ENCODE measurements at places on chromosomes 3 and 15.

DNA sequence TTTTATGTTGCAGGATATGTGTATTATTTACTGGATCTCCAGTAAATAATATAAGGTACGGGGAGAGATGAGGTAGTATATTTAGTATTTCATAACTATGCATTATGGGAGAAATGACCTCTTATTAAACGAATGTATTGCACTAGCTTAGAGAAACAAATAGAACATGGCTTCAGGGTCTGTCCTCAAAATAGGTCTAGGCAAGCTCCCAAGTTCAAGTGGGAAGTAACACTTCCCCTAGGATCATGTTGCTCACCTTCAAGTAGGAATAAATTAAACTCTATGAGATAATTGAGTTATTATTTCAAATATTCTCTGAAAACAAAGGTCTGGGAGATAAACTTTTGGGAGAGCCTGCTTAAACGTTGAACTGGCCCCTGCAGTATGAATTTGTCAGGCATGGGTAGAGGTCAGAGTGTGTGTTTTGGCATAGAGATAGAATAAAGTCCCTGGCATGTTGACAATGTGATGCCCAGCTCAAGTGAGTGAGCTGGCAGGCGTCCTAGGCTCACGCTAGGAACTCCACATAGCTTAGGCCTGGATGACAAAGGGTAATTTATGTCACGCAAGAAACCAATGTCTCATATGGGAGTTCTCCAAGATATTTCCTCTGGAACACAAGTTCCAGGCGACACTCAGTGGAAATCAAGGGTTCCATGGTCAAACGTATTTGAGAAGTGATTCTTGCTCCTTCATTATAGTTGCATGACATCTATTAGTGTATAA is 236.8 kb downstream of the CACNA2D3 start:
- DNase-seq = no peak

DNA sequence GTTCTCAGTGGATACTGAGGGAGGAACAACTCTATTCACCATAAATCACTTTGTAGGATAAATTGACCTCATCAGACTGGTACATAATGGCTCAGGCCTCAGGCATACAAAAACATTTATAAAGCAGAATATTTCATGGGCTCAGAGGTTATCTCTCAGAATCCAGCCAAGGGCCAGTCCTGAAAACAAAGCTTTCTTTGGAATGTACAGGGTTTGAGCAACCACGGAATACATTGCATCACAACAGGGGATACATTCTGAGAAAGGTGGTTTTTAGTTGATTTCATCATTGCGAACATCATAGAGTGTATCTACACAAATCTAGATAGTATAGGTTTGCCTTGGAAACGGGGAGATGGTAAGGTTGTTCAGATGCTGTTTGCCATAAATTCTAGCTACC is 33.4 kb upstream of the CTDSPL2 start:
- no peak for DNase-seq

DNA sequence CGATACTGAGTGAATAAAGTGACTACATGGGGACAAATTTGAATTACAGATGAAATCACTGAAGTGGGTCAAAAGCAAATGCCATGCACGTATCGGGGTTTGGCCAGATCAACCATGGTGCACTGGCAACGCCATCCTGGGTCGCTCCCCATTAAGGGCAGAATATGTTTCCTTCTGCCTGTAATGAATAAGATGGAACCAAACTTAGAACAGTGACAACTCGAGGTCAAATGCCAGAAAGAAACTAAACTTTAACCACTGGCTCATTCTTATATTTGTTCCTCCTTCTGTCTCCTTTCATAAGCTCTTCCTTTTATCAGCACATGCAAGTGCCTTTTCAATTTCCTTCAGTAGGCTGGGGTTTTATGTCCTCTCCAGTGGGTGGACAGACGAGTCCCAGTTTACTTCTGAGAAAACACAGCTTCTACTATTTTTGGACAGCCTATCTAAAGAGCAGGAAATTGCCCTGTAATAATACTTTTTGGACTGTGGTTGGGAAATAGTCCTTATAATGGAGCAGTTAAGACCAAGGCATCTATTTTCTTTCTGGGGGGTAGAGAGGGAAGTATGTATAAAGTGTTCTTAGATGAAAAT is 61.4 kb downstream of the WHAMM start:
- DNase-seq = no peak

GRCh38 chr15:25780479-25781255 is 82.5 kb downstream of the ATP10A start:
- no peak for DNase-seq

- no peak for DNase-seq
Measured at GRCh38 chr15:66456211-66456610, 41.4 kb downstream of the SNAPC5 start.

DNA sequence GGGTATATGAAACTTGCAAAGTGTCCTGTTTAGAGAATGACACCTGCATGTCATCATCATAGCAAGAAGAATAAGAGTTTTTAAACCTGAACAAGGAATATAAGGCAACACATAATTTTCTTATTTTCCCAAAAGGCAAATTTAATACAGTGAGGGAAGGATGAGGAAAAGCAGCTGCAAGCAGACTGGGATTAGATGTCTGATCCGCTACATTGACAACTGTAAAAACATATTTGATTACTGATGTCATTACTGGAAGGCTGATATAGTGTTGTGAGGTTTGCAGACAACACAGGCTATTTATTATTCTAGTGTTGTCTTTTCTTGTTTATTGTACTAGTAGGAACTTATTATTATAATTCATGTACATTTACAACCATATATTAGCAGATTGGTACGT is 528.7 kb downstream of the ZIC1 start:
- no peak for DNase-seq

DNA sequence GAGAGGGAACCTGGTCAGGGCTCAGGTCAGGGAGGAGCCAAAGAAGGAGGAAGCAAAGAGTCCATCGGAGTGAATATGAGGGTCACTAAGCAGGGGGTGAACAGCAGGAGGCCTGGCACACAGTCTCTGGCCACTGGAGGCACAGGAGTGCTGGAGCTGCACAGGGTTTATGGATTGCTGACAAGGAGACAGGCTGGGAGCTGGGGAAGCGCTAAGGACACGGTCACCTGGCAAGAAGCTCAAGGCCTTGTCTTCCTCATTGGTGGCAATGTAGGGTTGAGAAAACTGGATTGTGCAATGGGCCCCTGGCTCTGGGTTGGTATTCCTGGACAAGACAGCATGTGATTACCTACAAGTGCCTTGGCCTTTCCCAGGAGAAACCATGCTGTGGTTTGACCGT is 5.8 kb upstream of the CAMP start:
- DNase-seq = no peak

DNA sequence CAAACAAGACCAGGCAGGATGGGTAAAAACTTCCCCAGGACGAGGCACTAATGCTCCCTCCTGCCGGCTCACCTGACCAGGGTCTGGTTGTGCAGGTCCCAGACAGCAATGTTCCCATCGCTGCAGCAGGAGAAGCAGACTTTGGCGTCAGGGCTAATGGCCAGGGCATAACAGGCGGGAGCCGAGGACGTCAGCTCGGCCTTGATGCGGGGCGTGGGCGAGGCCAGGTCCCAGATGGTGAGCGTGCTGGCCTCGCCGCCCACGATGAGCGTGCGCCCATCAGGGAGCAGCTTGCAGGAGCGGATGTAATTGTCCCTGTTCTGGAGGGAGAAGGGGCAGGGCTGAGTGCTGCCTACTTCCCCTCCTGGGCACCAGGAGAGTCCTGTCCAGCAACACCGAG is 43.4 kb downstream of the TLE3 start:
- no peak for DNase-seq

GRCh38 chr3:55687526-55687925 is 200.4 kb upstream of the WNT5A start:
- no peak for DNase-seq

- no peak for DNase-seq
Measured at GRCh38 chr3:106765342-106765741, 611.9 kb upstream of the CCDC54 start.

GRCh38 chr3:141482245-141482922 is 4.4 kb upstream of the RASA2 start:
- no peak for DNase-seq

DNA sequence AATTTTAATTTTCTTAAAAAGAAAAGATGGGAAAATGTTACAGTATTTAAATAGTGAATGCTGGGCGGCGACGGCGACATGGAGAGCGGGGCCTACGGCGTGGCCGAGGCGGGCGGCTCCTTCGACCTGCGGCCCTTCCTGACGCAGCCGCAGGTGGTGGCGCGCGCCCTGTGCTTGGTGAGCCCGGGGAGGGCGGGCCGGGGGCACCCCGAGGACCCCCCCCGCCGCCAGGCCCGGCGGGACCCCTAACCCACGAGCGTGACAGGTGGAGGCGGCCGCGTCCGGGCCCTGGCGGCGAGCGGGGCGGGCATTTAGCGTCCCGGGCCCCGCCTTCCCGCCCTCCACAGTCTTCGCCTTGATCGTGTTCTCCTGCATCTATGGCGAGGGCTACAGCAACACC is 38.4 kb upstream of the GOLGA8J start:
- DNase-seq = no peak

GRCh38 chr15:55990998-55991397 is 2.4 kb downstream of the NEDD4 start:
- DNase-seq = no peak

GRCh38 chr15:27249046-27249759 is 278.2 kb downstream of the GABRG3 start:
- DNase-seq = no peak

DNA sequence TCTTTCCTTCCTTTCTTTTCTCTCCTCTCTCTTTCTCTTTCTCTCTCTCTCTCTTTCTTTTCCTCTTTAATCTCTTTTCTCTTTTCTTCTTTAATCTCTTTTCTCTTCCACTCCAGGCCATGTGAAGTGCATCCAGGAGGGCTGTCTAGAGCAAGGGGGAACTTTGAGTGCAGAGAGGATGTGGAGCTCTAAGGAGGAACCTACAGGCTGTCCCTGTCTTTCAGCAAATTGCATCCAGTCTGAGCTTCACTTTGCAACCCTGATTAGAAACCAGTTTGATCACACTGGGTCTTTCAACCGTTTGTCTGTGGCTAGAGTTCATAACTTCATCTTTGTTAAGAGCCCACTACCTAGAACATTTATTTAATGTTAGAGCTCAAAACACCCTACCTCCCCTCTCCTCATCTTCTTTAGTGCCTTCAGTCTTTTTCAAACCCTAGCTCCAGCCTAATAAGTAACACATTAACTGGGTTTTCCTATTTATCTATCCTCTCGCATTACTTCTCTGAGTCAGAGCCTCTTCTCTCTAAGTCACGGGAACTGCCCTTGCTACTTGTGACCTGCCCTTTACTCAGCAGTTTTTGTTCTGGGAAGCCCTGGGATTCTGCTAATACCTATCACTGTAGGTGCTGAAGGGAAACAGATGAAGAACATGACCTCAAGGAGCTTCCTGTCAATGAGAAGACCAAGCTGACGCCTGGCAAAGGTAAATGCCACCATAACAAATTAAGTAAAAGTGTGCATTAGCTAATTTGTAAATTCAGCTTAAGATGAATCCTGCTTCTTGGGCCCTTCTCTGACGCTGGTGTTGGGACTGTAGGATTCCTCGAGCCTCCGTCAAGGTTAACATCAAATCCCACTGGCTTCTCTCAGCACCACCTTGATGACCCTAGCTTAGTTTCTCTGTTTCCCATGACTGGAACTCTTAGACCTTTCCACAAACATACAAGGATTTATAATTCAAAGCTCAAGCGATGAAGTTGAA is at the start of gene GCNT3:
GCNT3 (plus strand) TSS at position 508 of the 985 bp plus-strand sequence. CDS start 6,456 bp downstream, outside the sequence.
- DNase-seq = no peak

DNA sequence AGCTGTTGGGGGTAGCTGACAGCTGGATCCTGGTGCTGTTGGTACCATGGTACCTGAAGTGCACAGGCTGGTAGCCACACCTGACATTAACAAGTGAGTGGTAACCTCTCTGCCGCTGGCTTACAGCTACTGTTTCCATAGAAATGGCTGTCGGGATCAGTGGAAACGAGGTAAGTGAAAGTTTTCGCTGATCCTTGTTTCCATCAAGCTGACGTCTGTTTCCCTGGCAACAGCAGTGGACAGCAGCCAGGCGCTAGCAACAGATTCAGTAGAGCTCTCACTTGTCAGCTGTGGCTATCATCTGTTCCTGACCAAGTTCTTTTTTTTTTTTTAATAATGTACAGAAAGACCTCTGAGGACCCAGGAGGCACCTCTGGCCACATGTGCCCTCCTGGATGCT is 166.2 kb downstream of the CHDH start:
- no peak for DNase-seq

GRCh38 chr3:13289771-13290285 is 130.3 kb downstream of the NUP210 start:
- no peak for DNase-seq

DNA sequence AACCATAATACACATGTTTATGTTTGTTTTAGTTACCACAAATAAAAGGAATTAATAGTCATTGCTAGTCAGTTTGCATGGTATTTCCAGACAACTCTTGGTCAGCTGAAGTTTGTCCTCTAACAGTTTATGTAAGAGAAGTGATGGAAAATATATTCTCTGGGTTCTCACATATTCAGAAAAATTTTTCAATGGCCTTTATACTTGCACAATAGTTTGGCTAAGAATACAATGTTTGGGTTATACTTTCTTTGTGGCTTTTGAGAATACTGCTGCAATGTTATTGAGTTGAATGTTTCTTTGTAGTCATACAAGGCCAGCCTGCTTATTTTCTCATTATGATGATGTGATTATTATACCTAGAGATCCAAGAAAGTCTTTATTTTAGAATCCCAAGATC is 133.9 kb downstream of the RAP2B start:
- no peak for DNase-seq

- DNase-seq = no peak
Measured at GRCh38 chr3:137259701-137260100, 301.9 kb downstream of the IL20RB start.

DNA sequence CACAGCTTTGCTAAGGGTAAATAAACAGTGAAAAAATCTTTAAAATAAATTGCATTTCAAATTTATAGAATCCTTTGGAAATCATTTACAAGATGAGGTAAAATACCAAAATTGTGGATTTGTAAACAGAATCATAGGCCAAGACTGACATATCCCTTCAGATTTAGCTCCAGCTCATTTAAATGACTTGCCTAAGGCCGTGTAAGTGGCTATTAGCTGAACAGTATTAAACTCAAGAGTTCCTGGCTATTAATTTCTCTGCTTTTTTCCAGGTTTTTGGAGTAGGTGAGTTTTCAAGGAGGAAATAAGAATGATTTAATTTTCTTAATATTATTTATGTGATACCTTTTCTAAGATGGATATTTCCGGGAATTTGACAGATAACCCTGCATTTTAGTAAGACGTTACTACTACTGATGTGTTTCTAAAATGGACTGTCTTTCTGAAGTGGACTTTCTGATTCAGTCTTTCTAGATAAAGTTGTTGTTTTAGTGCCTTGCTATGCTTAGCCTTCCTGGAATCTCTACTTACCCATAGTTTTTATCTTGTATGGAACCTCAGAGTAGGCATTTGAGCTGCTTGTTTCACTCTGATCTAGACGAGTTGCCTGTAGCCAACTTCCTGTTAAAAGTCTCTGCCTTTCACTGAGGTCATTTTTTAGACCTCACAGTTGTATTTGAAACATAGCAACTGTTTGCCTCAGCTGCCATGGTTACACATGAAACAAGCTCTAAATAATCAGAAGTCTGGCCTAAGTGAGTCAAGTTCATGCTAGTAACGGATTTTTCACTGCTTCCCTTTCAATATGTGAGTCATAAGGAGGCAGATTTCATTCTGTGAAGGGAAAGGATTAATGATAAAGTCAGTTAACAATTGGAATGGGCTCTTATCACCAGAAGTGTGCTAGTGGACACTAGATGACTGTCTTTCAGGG is 127.0 kb downstream of the KLHL25 start:
- DNase-seq = no peak

GRCh38 chr3:130374033-130374432 is 28.6 kb downstream of the COL6A5 start:
- DNase-seq = no peak

All from NCI-H187 (cell line).